HEK293T (cell line): ENCODE measurements at places on chromosomes 7 and 10.

- DNase-seq: no peak
Measured at GRCh38 chr7:137908106-137908505, 61.3 kb upstream of the DGKI start.

GRCh38 chr10:132712743-132713142 lies 73.2 kb downstream of the NKX6-2 start:
- DNase-seq: no peak

- DNase-seq: no peak
Measured at GRCh38 chr10:13221572-13221971, 12.6 kb downstream of the UCMA start.

- DNase-seq: no peak
Measured at GRCh38 chr10:3046981-3047547, 20.3 kb upstream of the PFKP start.

DNA sequence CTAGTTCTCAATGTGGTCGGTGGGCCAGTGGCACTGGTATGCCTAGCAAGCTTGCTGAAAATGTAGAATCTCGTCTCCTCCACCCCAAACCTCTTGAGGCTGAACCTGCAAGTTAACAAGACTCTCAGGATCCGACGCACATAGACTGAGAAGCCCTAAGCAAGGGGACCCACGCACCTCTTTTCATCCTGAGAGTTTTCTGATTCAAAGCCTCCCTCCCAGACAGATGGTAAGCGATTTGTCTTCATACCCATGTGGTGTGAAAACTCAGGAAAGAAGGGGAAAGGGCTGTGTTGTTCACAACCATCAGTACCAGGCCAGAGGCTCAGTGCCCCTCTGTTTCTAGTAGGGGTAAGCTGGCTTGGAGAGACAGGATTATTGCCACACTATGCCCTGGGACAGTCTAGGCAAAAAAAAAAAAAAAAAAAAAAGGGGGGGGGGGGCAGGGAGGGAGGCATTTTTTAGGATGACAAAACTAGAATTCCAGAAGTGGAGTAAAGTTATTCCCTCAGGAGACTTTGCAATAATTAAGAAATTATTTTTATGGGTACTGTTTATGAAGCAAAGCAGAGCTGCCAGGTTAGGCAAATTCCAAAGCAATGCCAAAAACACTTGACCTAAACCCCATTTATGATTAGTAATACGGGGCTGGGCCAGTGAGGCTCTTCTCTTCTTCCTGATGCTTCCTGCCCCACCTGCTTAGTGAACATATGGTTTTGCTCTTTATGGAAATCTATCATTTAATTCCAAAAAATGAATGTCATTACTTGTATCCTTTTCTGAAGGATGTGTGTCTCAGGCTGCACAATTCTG lies 117.6 kb upstream of the PDLIM1 start:
- no peak for DNase-seq

- DNase-seq: no peak
Measured at GRCh38 chr10:3813986-3814837, 29.2 kb upstream of the KLF6 start.
